CD4-positive, alpha-beta T cell treated with Interleukin-15 for 1 hour (primary cell): ENCODE measurements at places on chromosomes 2 and 18.

DNA sequence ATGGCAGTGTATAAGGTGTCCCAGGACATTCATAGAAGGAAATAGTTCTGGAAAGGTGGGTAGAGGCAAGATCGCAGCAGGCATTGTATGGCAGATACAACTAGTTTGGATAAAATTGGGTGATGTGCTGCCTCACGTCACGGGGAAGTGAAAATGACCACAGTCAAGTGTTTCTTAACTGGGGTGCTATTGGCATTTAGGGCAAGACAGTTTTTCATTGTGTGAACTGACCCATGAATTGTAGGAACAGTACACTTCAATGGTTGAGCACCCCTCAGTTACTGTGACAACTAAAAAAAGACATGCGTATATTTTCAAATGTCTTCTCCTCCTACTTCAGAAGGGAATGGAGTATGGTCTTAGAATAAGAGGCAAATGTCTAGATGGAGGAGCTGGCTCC, 22.3 kb upstream of the CYRIA start:
- no peak for DNase-seq

- DNase-seq, result no peak
Observed at GRCh38 chr2:88227446-88227845, 57.3 kb downstream of the THNSL2 start.

DNA sequence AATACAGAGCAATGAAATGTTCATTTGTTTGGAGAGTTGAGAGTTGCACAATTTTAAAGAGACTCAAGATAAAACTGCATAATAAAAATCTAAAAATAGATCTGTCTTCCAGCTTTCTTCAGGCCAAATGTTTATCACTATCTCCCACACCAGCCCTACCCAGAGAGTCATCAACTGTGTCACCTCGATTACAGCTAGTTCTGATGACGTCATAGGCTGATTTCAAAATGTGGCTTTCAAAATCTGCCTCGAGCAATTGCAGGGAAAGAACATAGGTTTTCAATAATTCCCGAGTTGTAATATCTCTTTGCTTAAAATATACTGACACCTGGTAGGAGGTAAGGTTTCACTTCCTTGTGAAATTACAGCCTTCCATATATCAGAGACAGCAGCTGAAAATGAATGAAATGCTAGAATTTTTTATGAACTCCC, 677.6 kb upstream of the ID2 start:
- DNase-seq, result peak; percentile 43

DNA sequence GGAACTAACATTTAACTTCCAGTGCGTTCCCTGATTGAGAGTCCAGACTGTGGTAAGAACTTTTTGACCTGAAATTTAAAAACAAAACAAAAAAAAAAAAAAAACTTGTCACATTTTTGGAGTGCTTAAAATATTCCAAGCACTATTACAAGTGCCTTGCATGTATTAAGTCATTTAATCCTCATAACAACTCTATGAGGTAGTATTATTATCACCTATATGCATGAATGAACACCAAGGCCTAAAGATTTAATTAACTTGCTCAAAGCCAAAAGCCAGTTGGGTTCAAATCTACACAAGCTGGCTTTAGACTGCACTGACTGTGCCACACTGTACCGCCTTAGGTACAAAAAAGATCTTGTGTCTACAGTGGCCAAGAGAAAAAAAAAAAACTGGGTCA, 35.2 kb downstream of the METTL4 start:
- no peak for DNase-seq

DNA sequence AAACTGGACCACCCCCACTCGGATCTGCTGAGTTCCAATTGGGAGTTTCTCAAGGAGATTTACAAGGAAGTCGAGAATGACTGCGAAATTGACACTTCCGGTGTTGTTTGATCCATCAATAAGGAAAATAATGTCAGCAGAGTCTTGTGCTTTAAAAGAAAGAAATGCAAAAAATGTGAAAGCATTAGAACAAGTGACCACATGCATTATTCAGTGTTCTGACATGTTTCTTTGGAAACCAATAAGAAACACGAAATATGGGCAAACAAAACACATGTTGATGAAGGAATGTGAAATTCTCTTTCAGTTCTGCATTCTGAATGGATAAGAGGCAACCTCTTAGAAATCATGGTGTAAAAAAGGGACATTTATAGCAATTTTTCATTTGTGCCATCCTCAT, 25.9 kb downstream of the COL6A3 start:
- DNase-seq, result no peak

DNA sequence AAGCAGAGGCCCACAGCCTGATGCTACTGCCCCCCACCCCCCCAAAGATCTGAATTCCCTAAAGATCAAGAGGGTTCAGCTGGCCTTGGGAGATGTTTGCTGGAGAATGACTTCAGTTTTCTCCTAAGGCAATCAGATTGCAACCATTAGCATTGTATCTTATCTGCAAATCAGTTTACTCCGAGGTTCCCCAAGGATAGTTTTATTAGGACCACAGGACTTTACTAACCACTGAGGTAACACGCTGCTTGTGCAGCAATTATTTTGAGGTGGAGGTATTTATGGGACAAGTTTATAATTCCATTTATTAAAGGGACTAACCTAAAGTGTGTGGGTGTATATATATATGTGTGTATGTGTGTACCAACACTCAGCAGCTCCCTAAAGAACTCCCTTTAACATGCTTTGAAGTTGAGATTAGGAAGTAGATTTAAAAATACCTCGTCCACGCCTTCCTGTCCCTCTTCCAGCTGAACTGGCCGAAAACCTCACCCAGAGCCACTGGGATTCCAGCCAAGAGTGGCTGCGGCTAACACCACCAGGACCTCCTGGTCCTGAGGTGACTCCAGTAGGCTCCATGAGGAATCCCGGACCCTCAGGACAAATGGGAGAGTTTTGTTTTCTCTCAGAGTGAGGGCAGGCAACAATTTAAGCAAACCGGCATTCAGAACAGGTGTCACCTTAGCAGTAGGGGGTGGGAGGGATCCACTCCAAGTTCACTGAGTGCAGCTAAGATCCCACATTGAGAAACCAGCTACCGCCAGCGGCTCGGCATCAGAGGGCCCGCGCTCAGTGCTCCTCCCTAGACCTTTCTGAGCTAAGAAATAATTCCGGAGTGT, 3.0 kb upstream of the DLX1 start:
- DNase-seq, result no peak

DNA sequence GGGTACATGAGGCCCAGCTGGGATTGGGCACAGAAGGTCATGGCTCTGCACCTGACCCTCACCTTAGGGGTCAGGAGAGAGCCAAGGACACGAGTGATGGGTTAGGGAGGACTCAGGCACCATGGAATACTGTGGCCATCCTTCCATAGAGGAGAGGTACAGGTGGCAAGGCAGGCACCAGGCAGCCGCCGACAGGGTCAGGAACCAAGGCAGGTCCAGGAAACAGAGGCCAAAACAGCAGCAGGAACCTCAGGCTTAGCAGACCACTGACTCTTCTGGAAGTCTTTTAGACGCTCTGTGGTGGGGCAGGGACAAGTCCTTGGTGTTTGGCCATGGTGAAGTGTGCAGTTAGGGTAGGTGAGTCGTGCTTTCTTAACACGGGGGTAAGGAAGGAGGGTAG, 128.0 kb downstream of the NEDD4L start:
- no peak for DNase-seq

DNA sequence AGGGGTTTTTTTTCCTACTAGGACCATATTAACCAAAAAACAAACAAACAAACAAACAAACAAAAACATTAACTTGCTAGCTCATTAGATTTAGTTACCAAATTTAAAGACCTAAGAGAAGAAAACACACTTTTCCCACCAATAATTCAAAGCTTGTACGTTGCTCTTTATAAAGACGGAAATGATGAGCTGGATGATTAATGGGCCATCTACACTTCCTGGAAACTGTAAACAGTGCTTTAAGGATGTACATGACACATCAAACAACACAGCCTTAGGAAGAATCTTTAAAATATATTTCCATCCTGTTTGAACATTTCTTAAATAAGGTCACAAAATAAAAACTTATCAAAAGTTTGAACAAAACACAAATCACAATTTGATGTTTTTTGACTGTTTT, 982 bp downstream of the BMP10 start:
- no peak for DNase-seq

DNA sequence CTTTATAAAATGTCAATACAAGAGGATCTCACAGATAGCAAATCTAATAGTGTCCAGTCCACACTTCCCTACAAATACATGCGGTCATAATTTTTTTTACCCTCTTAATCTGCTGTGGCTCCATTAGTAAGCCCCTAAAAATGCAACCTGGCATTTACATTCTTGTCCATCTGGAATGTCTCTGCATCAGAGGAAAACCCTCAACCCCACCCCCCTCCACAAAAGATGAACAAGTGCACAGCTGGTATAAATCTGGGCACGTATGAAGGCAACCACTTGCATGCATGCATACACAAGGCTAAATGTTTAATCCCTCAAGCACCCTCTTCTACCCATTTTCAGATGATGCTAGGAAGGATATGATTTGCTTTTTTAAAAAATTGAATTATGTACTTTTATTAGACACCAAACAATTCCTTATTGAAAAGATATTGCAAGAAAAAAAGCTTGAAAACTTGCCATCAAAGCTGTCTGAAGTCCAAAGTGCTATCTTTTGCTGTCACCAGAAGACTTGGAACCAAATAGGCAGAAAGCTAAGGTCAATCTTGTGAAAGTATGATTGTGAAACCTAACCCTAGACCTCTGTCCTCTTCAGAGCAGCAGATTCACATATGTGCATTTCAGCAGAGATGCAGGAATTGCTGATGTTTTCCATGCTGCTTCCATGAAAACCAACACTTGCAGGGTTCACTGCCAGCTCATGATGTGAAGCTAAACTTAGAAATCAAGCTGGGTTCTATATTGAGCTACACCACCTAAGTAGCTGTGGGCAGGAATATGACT, 39.0 kb downstream of the IRS1 start:
- no peak for DNase-seq

DNA sequence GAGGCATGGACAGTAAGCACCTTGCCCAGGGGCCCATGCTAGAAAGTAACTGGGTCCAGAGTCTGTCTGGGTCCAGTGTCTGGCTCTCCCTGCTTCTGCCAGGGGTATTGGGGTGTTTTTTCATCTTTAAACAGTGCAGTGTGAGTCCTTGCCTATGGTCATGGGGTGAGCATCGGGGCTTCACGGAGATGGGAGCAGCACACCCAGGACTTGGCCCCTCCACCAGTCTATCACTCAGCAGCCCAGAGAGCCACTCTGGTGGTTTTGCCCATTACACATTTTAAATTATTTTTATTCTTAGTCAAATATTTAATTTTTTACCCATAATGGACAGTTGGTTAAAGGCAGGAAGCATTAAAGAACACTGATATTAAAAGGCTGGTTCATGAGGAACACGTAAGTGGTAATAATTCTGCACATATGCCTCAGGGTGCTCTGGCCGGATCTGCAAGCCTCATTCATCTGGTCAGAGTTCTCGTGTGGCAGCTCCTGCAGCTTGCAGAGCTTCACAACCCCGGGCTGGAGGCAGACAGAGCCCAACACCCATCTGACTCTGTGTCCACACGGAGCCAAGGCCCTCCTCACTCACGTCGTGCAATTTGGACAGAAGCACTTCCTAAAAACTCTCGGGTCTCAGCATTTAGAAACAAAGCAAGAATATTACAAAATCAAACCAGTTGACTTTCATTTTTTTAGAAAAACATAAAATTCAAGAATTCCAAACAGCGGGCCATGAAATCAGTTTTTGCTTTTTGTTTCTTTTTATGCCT, 204.1 kb downstream of the CTIF start:
- DNase-seq, result peak; percentile 42

DNA sequence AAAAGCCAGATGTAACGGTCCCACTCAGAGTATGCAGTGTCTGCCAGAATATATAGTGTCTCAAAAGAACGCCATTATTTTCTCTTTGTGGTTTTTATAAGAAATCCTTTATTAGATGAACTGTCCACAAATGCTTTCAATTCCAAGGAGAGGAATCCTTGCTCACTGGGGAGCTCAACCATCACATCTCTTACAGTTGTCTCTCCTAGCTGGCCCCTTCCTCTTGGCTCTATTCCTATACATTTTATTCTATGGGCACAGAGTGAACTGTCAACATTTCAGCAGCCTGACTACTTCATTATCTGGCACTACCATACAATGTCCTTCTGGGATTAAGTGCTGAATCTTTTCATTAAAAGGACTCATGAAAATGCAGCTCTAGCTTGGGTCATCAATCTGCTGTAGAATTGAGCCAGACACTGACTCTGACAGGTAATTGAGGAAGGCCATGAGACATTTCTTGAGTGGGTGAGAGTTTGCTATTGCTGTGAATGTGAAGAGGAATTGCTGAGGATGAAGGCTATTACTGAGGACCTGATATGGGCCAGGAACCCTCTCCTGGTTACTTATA, 96.5 kb upstream of the THOC1 start:
- DNase-seq, result no peak

GRCh38 chr18:25563816-25564683, 212.1 kb upstream of the ZNF521 start:
- DNase-seq, result no peak

GRCh38 chr2:169767243-169767888, 31.3 kb upstream of the SSB start:
- DNase-seq, result peak; percentile 45

- DNase-seq, result no peak
Observed at GRCh38 chr18:3597409-3598357, 147.7 kb downstream of the TGIF1 start.

GRCh38 chr2:34004936-34005335, 405.8 kb upstream of the FAM98A start:
- no peak for DNase-seq

DNA sequence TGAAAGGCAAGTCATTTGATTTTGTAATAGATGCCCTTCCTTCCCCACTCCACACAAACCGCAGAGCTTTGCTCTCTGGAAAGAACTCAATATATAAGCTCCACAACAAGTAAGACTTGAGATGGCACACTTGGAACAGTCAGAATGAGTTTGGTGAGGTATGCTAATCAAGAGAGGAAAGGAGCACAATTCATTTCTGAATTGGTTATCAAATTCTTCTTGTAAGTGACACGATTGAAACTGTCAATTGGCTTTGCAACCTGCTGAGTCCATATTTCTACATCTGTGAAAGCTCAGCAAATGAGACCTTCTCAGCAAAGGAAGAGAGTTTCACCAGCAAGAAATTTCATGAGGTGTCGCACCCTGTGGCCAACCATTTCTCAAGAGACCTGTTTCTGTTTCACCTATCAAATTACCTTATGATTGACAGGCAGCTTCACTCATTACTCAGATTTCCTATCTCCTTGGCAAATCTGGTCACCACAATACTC, 19.1 kb downstream of the CTLA4 start:
- no peak for DNase-seq

GRCh38 chr2:65465124-65465523, 32.7 kb upstream of the SPRED2 start:
- no peak for DNase-seq

- DNase-seq, result no peak
Observed at GRCh38 chr2:200135082-200135481, 171.4 kb upstream of the SPATS2L start.

GRCh38 chr2:172415157-172415864, 12.1 kb upstream of the ITGA6 start:
- no peak for DNase-seq

- no peak for DNase-seq
Observed at GRCh38 chr2:173520918-173521317, 166.2 kb downstream of the CDCA7 start.

- DNase-seq, result no peak
Observed at GRCh38 chr2:134081238-134081938, 172.5 kb upstream of the MGAT5 start.

GRCh38 chr18:27428120-27428519, 243.0 kb upstream of the CHST9 start:
- DNase-seq, result no peak
